ENCODE measurements at places on chromosomes 4 and X.

- DNase-seq, result no peak
These were observed 279.2 kb downstream of the QDPR start for GRCh38 chr4:17232566-17233253.

- DNase-seq, result no peak
These were observed 297.5 kb downstream of the STPG2 start for GRCh38 chr4:97845758-97846157.

- no peak for DNase-seq
These were observed 22.4 kb downstream of the STK26 start for GRCh38 chrX:132045456-132045855.

DNA sequence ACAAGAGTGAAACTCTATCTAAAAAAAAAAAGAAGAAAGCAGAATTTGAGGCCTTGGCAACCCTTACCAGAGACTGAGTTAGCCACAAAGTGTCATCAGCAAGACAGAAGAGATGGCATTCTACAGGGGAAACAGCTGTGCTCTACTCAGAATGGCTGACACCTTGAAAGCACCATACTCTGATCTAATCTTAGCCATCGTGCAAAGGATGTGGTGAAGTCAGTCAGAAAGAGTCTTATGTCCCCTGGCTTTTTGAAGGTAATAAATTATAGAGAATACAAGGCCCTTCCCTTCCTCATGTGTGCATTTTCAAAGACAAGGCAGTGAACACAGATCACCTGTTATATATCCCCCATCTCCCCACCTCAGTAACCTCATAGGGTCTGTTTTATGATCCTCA, 13.2 kb downstream of the CLNK start:
- DNase-seq, result no peak

DNA sequence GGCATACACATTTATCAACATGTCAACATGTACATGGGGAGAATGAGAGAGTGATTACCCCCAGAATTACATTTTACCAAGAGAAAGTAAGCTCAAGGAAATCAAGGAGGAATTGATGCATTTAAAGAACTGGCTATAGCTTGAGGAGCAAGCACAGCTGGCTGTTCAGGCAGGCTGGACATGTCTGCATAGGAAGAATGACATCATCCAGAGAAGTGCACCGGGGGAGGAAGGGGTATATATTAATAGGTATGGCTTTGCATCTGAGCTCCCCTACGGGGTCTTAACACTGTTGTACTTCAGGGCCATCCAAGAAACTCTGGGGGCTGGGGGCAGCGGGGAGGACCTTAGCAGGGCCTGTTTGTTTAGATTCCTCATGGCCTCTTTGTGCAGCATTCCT, 222.4 kb upstream of the VCX start:
- DNase-seq, result no peak

DNA sequence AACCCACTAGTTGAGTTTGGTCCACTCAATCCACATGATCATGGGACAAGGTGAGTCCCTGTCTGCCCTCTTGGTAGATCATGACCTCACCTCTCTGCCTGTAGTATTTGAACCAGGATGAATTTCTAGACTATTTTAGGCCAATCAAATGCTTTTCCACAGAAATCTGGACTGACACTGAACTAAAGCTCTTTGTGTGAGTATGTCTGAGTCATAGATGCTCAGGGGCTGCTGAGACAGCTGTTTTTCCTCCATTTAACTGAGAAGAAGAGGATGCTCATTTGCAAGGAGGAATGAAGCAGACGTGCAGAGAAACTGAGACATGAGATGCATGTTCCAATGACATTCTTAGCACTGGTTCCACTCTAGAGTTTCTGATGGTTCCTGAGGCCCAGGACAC, 77.3 kb upstream of the TMEM47 start:
- DNase-seq, result no peak

GRCh38 chr4:24650849-24651640, 66.7 kb upstream of the DHX15 start:
- no peak for DNase-seq

- no peak for DNase-seq
These were observed 61.4 kb upstream of the MAP3K15 start for GRCh38 chrX:19576742-19577141.

DNA sequence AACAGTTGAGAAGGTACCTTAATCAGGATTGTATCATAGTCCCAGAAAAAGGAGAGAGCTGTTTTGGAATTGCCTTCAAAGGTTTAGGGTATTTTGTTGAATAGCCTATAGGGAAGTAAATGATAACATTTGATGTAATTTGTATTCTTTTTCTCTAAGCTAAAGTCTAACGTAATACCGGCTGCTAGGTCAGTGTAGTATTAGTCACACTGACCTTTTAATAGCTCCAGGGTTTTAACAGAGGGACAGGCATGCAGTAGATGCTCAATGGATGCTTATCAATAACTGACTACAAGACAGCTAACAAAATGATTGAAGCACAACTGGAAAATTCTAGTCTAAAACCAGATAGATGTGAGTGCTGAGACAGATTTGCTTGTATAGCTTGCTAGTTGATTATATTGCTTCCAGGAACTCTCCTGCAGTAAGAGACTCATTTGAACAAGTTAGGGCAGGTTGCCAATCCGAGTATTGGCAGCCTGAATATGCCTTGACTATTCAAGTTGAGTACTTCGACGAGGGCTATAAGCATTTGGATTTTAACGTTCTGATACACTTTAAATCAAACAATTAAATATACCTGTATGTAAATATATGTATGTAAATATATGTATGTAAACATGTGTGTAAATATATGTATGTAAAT, 16.5 kb upstream of the PNPLA4 start:
- no peak for DNase-seq

- no peak for DNase-seq
These were observed 417.4 kb downstream of the PACRGL start for GRCh38 chr4:21117541-21118180.

GRCh38 chr4:183758758-183759447, 99.8 kb downstream of the TRAPPC11 start:
- DNase-seq, result no peak

DNA sequence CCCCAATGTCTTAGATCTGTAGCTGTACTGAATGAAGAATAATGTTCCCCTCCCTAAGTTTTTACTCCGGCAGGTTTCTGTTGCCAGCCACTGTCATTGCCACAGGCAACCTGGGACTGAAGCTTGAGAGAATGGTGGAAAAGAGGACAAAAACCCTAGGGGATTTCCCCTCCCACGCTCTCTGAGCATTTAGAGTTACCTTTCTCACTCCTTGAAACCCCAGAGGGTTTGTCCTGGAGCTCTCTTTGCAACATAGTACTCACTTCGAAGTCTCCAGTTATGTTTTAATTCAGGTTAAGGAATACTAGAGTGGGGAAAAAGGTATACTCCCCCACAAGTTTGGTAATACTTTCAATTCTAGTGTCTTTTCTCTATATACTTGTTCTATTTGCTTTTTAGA, 31.5 kb downstream of the F8 start:
- no peak for DNase-seq

DNA sequence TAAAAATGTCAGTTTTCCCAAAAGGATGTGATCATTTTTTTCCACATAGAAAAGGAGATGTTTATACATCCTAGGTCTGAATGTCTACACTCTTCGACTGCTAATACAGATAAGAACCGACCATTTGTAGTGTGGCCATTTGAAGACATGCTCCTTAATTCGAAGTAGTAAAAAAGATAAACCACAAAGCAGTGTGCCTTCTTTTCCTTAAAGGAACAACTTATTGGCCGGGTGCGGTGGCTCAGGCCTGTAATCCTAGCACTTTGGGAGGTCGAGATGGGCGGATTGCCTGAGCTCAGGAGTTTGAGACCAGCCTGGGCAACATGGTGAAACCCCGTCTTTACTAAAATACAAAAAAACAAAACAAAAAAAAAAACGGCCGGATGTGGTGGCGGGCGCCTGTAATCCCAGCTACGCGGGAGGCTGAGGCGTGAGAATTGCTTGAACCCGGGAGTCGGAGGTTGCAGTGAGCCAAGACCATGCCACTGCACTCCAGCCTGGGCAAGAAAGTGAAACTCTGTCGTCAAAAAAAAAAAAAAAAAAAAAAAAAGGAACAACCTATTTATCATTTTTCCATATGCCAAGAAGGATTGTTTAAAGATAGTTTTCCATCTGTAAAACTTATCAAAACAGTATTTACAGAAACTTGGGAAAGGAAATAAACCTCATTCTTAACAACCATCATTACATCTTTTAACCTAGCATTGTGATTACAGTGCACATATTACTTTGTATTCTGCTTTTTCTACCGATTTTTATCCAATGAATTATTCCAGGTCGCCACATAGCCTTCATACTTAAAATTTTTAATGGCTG, 2.6 kb downstream of the INTS6L start:
- no peak for DNase-seq

DNA sequence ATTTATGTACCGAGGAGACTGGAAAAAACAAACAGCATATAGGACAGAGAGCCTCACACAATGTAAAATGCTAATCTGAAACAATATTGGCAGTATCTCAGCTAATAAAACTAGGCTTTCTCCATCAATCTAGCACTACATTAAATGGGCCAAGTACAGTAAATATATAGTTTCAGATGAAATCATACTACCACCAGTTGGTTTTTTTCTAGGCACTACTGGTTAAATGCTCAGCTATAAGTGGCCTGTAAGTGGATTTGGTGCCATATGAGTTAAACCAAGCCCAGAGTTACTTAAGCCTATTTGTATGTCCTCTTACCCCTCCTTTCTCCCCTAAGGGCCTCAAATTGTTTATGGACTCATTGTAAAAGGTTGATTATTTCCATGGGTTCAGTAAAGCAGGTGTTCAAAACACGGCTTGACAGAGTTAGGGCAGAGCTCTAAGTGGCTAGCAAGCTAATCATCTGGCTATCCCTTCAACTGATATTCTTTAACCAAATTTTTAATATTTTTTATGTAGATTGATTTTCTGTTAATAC, 57.5 kb downstream of the FAM13A start:
- DNase-seq, result no peak

GRCh38 chrX:48470110-48470832, at the start of gene SLC38A5:
TSS of gene SLC38A5 (minus strand) at chrX:48470260. CDS start at chrX:48467924, 2,336 bp downstream.
- no peak for DNase-seq

DNA sequence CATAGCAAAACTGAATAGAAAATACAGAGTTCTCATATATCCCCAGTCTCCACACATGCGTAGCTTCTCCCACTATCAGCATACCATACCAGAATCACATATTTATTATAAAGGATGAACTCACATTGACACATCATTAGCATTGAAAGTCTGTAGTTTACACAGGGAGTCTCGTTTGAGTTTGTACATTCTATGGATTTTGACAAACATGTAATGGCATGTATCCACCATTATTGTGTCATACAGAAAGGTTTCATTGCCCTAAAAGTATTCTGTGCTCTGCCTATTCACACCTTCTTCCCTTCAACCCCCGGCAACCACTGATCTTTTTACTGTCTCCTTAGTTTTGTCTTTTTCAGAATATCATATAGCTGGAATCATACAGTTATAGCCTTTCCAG, 562.4 kb downstream of the KCTD8 start:
- no peak for DNase-seq
